Right ventricle myocardium inferior (tissue), 1 donor: ENCODE measurements at places on chromosomes 4 and X.

DNA sequence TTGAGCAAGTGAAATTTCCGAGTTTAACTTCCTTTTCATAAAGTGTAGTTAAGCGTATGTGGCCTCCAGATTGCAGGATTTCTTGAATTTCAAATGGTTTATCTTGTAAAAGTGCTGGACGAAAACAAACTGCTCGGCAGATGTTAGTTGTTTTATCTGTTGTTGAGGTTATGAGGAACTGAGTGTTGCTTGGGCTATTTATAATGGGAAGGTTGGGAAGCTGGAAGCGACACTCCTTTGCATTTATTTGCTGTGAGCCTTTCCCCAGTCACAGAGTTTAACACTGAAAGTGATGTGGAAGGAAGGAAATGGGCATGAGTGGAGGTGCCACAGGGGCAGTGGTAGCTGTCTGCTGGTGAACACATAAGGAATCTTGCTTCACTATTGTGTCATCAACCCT is 284.9 kb downstream of the PCDH7 start:
- no peak for DNase-seq

- DNase-seq = no peak
These were observed 1137.6 kb upstream of the IGFBP7 start for GRCh38 chr4:58247792-58248191.

- DNase-seq = peak; percentile 73
These were observed 895 bp downstream of the SMIM14 start for GRCh38 chr4:39637586-39638353.

DNA sequence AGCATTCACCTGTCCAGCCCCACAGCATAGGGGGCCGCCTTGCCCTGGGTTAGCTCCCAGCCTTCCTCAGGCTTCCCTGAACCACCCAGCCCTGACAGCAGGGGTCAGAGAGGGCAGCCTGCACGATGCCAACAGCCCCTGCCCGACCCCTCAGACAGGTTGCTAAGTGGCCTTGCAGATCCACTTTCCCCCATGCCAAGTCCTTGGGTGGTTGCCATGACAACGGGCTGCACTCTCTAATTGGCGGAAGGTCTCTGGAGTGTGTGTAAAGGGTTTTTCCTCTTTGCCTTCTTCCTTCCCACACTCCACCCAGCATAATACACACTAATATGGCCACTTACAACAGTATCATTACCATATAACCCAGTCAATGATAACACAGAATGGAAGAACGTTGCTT is 99.6 kb upstream of the AFAP1 start:
- DNase-seq = peak; percentile 17

DNA sequence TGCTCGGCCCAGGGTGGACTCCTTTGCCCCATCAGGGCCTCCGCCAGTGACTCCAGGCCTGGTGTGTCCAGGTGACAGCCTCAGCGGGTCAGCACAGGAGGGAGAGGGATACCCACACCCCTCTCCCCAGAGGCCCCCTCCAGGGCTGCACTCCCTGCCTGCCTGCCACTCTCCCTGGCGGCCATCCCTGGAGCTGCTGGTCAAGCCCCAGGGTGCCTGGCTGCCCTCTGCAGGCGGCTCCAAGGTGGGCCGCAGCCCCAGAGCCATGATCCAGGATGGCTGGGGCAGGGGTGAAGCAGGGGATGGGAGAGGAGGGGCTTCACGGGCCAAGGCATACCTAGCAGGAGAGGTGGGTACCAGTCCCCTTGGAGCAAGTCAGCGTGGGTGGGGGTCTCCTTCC is 3.8 kb downstream of the FGFRL1 start:
- DNase-seq = no peak

GRCh38 chr4:6924361-6924779 is 14.7 kb downstream of the TBC1D14 start:
- DNase-seq = peak; percentile 65

- no peak for DNase-seq
These were observed 82.1 kb upstream of the TCEAL2 start for GRCh38 chrX:102043380-102043779.

GRCh38 chr4:79450053-79450452 is 42.0 kb upstream of the GK2 start:
- no peak for DNase-seq

GRCh38 chr4:54439831-54440243 is 210.7 kb downstream of the PDGFRA start:
- DNase-seq = no peak

DNA sequence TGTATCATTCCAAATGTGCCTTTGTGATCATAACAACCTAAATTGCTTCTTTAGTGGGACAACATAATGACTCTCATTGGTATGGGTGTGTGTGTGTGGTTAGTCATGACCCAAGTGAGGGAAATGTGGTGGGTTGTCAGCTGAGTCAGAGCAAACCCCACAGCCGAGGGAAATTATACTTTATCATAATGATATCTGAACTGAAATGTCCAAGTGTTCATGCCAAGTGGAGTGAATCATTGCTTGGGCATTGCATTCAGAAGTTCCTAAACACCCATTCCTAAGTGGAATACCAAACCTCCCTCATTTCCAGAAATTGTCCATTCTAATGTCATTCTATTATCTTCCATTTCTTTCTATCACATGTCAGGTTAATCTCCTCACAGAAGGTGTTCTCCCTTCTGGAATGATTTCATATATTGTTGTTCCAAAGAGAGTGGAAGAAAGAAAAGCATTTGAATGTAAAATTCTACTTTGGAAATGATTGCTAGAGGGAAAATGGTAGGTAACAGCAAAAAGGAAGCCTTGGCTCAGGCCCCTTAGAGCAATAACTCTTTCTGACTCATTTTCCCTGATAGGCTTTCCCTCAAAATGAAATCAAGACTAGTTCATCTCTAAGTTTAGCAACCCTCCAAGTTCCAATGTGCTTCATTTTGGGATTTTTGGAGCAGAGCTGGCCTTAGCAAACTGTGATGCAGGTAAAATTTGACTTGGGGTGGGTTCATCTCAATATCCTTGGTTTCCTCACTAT is 230.7 kb upstream of the KCNIP4 start:
- DNase-seq = no peak

DNA sequence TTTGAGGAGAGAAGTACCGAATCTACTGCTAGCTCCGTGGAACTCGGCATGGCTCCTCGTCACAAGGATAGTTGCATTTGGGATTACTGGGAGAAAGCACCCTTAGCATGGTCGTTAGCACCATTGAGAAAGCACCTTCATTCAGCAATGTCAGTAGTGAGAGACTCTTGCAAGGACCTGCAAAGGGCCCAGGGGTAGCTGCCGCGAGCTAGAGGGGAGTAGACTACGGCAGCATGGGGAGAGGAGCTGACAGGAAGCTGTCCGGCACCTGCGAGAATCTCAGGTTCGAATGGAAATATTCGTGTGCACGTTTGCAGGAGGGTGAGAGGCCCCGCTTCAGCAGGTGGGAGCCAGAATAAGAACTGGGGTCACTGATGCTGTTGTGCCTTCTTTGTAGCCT is 20.2 kb downstream of the TLR10 start:
- DNase-seq = no peak

DNA sequence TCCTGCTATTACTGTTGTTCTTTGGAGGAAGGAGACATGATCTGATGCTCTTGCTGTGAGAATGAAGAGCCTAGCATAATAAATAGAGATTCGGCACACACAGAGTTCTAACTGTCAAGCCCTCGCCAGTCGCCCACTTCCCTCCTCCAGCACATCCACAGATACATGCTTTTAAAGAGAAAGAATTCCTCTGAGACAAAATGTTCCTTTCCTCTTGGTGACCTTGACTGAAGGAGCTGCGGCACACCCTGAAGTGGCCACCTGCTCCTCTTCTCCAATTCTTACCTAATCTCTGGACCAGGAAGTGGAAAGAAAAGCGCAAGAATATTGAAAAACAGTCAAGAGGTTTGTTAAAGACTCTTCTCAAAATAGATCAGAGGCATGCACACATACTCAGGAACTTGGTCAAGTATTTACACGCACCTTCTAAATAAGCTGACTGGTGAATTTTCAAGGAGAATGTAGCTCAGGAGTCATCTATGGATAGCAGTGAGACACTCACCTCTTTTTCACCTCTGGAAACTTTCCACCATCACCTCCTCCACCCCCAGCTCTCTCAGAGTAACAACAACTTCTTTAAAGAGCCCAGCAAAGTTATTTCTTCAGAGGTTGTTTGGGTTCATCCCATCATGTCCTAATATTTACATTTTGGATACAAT is 95.4 kb downstream of the PARM1 start:
- no peak for DNase-seq

- DNase-seq = no peak
These were observed 66.7 kb downstream of the FAM120C start for GRCh38 chrX:54116391-54116790.

GRCh38 chr4:135194477-135194876 is 992.9 kb upstream of the PABPC4L start:
- no peak for DNase-seq

DNA sequence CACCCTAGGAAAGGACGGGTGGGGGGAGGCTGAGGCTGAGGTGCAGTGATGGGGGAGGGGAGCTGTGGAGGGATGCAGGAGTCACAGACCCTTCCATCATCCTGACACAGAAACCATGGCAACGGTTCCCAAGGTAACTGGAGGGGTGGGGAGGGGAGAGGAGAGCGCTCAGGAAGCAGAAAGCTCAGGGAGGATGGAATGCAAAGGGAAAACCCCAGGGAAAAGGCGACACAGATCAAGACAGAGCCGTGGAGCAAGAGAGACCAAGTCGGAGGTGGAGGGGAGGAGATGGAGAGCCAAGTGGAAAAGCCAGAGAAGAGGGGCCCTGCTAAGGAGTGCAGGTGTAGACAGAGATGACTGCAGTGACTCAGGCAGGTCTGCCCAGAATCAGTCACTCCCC is 14.5 kb downstream of the L1CAM start:
- no peak for DNase-seq

DNA sequence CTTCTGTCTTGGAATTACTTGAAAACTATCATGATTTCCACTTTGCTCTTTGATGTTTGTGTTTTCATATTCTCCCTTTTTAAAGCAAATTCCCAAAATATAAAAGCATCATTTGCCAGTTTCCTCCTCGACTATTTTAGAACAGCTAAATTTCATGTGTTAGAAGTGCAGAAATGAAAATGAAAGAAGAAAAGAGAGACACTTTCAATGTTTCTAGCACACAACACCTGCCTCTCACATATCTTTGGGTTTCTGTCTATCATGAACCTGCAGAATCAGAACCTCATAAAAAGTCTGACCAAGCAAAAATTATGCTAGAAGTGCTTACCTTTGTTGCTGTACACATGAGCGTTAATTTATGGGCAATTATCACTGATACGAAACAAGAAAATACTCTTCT is 1.9 kb upstream of the NEUROG2 start:
- no peak for DNase-seq

DNA sequence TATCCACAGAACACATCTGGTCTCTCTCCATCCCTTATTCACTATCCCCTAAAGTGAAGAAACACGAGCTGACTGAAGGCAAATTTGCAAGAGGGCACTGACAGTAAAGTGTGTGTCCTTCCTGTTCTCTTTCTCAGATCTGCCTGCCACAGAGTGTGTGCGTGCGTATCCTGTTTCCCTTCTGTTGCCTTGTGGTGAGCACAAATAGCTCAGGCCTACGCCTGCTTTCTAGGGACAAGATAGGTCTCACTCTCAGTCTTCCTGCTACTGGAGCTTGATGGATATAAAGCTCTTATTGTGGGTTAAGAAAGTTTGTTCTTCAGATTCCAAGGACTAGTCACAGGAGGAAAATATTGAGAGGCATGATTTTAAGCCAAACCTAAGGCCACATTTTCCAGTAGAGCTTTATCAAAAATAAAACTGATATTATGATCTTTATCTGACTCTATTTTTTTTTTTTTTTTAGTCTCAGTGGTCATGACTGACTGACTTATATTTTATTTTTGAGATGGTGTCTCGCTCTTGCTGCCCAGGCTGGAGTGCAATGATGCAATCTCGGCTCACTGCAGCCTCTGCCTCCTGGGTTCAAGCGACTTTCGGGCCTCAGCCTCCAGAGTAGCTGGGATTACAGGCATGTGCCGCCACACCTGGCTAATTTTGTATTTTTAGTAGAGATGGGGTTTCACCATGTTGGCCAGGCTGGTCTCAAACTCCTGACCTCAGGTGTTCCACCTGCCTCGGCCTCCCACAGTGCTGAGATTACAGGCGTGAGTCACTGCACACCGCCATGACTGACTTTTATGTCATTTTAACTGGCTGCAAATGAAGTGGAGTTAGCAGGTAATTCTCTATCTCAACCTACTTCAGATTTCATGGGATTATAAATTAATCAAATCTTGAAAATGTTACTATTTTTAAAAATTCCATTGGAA is 140.3 kb upstream of the SH3RF1 start:
- DNase-seq = no peak

GRCh38 chr4:76306882-76307659 is 538 bp downstream of the STBD1 start:
- DNase-seq = peak; percentile 87

- peak; percentile 80 for DNase-seq
These were observed 56.8 kb downstream of the LGI2 start for GRCh38 chr4:24973747-24974601.

DNA sequence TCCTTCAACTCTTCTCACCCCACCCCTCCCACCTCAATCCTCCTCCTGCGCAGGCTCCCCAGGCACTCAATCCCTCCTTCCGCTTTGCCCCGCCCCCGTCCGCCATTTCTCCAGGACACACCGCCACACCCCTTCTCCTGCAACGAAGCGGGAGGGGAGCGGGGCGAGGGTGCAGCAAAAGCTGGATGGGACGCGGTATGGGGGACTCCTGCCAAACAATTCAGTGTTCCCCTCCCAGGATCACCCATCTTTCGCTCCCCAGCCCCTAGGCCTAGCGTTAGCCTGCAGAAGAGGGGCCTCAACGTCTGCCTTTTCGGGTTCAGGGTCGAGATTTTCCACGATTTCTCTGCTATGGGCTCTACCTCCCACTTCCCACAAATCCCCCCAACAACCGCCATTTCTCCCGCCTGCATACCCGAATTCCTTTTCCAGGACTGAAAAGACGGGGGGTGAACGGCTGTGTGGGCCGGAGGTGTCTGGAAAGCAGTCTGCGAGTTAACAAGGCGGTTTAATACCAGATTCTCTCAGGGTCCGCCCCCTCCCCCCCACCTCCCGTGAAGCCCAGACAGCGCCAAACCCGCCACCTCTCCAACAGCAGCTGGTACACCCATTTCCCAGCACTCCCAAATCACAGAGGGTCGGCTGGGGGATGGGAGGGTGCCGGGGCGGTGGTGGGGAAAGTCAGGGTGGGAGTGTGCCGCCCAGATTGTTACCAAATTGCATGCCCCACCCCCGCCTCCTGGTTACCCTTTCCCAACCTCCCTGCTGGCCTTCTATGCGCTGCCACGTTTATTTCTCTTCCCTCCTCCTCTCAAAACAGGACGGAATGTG is 774 bp downstream of the ARMCX2 start:
- peak; percentile 85 for DNase-seq

GRCh38 chr4:173522160-173522950 is 7.7 kb downstream of the HAND2 start:
- DNase-seq = peak; percentile 94

- DNase-seq = no peak
These were observed 170.1 kb downstream of the LARP7 start for GRCh38 chr4:112807083-112807482.

- DNase-seq = no peak
These were observed 83.5 kb upstream of the INTU start for GRCh38 chr4:127548990-127549925.
